ENCODE measurements at places on chromosomes 1 and 21.
A peak's percentile ranks its signal among the peaks of the same experiment; 100 is the strongest.

- DNase-seq, result no peak
Observed at GRCh38 chr1:90558754-90559378, 158.2 kb downstream of the BARHL2 start.

DNA sequence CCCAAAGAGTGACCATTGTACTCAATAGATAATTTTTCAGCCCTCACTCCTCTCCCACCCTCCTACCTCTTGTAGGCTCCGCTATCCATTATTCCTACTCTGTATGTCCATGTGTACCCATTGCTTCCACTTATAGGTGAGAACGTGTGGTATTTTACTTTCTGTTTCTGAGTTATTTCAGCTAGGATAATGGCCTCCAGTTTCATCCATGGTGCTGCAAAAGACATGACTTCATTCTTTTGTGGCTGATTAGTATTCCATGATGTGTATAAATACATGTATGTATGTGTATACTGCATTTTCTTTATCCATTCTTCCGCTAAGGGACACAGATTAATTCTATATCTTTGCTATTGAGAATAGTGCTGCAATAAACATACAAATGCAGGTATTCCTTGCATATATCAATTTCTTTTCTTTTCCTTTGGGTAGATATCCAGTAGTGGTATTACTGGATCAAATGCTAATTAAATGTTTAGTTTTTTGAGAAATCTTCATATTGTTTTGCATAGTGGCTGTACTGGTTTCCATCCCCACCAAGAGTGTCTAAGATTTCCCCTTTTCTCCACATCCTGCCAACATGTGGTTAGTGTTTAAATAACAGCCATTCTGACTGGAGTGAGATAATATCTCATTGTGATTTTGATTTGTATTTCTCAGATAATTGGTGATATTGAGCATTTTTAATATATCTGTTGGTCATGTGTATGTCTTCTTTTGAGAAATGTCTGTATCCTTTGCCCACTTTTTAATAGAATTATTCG is 4.9 kb downstream of the LY9 start:
- no peak for DNase-seq

DNA sequence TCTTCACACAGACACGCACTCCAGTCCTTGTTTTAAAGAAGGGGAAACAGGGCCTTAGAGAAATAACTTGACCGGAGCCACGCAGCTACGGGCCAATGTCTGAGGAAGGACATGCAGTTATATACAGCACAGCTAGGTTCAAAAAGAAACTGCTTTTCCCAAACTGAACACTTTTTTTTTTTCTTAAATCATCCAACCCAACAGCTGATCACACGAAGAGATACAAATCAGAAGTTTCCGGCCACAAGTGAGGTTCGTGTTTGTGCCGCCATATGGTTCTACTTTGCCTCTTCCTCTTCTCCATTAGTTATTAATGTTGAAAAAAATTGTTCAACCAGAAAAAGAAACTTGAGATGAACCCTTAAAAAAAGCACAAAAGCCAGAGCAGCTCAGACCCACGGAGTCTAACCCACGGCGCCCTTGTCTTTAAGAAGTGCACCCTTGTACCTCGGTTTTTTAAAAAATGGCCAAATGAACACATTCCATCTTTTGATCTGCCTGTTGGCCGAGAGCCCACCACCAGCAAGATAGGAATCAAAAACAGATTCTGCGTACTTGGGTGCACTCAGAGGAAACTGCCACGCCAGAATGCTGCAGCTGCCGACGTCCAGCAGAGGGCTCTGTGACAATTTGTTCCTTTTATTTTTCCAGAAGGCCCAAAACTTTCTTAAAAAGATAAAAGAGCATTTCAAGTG is 78.9 kb downstream of the SLC66A1 start:
- peak; percentile 51 for DNase-seq

DNA sequence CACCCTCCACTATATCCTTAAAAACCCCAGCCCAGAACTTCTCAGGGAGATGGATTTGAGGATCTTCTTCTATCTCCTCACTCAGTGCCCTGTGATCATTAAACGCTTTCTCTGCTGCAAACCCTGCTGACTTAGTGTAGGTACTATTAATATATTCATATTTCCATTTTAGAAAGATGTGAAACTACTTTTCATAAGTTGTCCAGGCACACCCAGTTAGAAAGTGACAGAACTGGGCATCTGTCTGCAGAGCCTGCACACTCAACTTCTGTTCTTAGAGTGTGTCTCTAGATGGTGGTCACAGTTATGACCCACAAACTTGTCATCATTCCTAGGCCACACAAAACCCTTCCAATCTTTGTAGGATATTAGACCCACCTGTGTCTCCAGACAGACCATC is 55.0 kb downstream of the FCRL5 start:
- DNase-seq, result no peak

GRCh38 chr1:227816750-227817446 is 1.4 kb downstream of the PRSS38 start:
- DNase-seq, result no peak
